Natural killer cell (primary cell): ENCODE measurements at places on chromosomes 12 and 14. TPM values are rescaled to one million over a fixed set of nuclear protein-coding genes. Genes with fewer than 3 reads are reported as not detected.

TUBA1C gene
- total RNA-seq: 19.0 TPM

NKX2-8 gene
- not detected for total RNA-seq

DNA sequence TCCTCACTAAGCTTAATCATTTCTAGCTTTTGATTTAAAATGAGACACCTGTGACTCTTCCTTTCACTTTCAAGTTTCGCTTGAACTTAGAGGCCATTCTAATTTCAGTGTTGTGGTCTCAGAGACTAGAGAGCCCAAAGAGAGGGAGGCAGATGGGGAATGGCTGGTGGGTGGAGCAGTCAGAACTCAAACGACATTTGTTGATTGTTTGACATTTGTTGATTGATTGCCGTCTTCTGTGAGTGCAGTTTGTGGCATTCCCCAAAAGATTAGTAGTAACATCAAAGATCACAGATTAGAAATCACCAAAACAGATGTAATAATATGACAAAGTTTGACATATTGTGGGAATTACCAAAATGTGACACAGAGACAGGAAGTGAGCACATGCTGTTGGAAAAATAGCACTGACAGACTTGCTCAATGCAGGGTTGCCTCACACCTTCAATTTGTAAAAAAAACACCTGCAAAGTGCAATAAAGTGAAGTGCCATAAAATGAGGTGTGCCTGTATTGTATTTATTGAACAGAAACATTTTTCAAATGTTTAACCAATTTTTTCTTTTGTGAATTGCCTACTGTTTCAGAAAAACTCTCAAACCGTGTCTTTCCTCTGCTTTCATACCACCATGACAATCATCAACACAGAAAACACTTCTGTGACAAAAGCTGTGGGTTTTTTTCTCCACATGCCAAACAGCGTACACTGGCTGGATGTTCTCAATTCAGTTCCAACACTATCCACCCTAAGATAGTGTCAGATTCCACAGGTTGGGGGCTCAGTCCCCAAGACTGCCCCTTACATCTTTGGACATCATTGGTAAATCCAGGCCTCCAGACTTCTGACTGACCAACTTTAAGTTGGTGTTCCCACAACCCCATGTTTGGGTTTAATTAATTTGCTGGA is 376.3 kb upstream of the RGS6 start:
- peak; percentile 88 for DNase-seq

AP1G2 gene
- 296 TPM for total RNA-seq

SCN8A gene
- total RNA-seq: 0.66 TPM

FGD4 gene
- 0.68 TPM for total RNA-seq

- no peak for DNase-seq
Observed at GRCh38 chr14:31834616-31835015, 242.5 kb upstream of the ARHGAP5 start.

- peak; percentile 31 for DNase-seq
Observed at GRCh38 chr14:90495357-90496276, 98.8 kb downstream of the CALM1 start.

DNA sequence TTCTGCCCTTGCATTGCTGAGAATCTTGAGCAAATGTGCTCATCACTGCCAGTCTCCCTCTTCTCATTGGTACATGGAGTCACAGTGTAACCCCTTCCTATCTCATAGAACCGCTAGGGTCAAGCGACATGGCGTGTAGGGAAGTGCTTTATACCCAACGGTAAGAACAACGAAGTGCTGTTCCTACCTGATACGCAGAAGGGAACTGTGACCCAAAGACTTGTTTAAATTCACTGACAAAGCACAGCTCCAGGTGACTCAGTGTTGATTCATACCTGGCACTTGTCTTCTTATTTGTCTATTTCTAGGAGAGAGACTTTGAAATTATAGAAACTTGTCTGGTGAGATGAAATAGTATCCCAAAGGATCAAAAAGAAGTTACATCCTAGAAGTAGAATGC is 53.7 kb downstream of the FBXL14 start:
- DNase-seq: no peak

DNA sequence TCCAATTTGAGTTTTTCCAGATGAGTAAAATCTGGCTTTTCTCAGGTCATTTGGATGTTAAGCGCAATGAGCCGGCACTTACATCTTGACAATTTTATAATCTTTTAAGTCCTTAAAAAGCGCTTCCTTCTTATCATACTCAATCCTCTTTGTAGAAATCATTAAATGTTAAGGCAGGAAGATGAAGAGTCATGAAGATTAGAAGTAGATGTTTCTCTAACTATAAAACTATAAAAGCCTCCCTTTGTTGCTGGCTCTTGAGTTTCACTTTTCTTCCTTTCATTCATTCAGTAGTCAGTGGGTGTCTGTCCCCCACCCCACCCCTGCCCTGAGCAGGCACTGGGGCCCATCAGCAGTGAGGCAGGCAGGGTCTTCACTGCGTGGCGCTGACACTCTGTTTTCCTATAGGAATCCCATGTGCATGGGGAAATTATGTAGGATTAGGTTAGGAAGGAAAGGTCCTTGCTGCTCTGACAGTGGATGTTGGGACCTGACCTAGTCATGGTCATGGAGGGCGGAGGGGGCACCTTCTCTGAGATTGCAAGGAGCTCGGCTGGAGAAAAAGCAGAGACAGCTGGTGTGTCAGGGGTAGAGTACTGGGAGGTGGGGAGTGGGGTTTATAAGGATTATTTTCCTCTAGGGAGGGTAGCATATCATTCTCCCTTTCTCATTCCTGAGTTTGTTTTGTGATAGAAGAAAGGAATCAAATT is 65.8 kb downstream of the CCDC92 start:
- no peak for DNase-seq
